ENCODE measurements at places on chromosomes 12 and 14. TPM values are rescaled to one million over a fixed set of nuclear protein-coding genes. Genes with fewer than 3 reads are reported as not detected.

TGFB3 gene
- 12.0 TPM for total RNA-seq

OVCH1 gene
- total RNA-seq, result 0.07 TPM

PAX9 gene
- 0.52 TPM for total RNA-seq

TAC3 gene
- total RNA-seq, result not detected

TESPA1 gene
- total RNA-seq, result not detected

PTPRR gene
- total RNA-seq, result 0.78 TPM

IGF1 gene
- total RNA-seq, result 0.39 TPM

MRPL52 gene
- total RNA-seq, result 27.4 TPM

NTN4 gene
- 130 TPM for total RNA-seq

STXBP6 gene
- 1.7 TPM for total RNA-seq

CLEC1B gene
- not detected for total RNA-seq

WDHD1 gene
- 10.5 TPM for total RNA-seq

KRT6A gene
- total RNA-seq, result 2.7 TPM

SLC6A15 gene
- 0.33 TPM for total RNA-seq

CD9 gene
- total RNA-seq, result 364 TPM

KLHL33 gene
- total RNA-seq, result 0.03 TPM

RDH12 gene
- total RNA-seq, result not detected

KLRC2 gene
- not detected for total RNA-seq

KLHDC1 gene
- 3.4 TPM for total RNA-seq

ZBTB25 gene
- total RNA-seq, result 14.3 TPM

HOXC12 gene
- not detected for total RNA-seq

CLMN gene
- 1.6 TPM for total RNA-seq

KRT3 gene
- not detected for total RNA-seq

TEDC1 gene
- total RNA-seq, result 3.2 TPM

TAMALIN gene
- 2.7 TPM for total RNA-seq

PGAM5 gene
- 24.4 TPM for total RNA-seq

RAB15 gene
- total RNA-seq, result 5.2 TPM

SLC7A7 gene
- 3.4 TPM for total RNA-seq

ST8SIA1 gene
- 2.2 TPM for total RNA-seq

SELPLG gene
- 2.7 TPM for total RNA-seq

MMP19 gene
- 16.2 TPM for total RNA-seq

OTX2 gene
- total RNA-seq, result not detected

AMIGO2 gene
- 10.8 TPM for total RNA-seq

NDRG2 gene
- 1.0 TPM for total RNA-seq

TGM1 gene
- 0.65 TPM for total RNA-seq

BAZ1A gene
- total RNA-seq, result 20.6 TPM

RHOJ gene
- total RNA-seq, result 5.0 TPM

SPTB gene
- total RNA-seq, result 0.13 TPM

CLEC4D gene
- total RNA-seq, result not detected

NRXN3 gene
- total RNA-seq, result 2.9 TPM

NID2 gene
- total RNA-seq, result 183 TPM

Measured in smooth muscle cell of the pulmonary artery (primary cell).